Pulmonary artery endothelial cell (primary cell): ENCODE measurements at places on chromosomes 11 and 22. TPM values are rescaled to one million over a fixed set of nuclear protein-coding genes. Genes with fewer than 3 reads are reported as not detected.

DNA sequence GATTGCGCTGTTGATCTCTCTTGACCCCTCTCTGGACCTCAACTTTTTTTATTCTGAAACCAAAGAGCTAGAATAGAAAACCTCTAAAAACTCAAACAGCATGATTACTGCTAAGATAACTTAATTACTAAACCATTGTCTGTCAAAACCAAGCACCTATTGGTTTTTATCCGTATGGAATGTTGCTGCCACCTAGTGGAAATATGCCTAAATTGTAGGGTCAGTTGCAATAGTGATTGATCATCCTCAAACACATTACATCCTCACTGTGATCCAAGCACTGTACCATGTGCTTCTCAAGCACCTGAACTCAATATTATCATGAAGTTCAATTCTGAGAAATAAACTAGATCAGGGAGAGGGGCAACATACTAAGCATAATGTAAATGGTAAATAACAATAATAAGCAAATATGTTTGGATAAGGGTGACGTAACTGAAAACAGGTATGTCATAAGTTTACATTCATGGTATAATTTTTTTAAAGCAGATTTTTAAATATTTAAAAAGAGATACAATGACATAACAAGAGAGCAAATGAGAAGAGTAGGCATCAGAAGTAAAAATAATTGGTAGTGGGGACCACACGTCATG is 3.8 kb upstream of the OR5A2 start:
- peak; percentile 5 for DNase-seq

DNA sequence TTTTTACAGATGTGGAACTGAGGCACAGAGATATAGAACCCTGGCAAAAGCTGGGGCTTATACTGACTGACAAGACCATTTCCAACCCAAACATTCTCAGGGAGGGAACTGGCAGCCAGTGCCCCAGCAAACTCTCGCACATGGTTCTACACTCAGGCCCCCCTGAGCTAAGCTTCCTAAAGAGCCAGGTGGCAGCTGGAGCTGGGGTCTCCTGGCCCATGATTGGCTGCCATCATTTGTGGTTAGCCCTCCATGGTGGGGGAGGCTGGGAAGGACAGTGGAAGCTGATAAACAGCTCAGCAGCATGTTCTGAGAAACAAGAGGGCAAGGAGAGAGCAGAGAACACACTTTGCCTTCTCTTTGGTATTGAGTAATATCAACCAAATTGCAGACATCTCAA is at the start of gene RAG1:
RAG1 (plus strand) TSS at position 314 of the 400 bp plus-strand sequence. CDS start 5,298 bp downstream, outside the sequence.
- DNase-seq: no peak

- peak; percentile 93 for DNase-seq
Measured at GRCh38 chr11:843818-844692, 1.4 kb downstream of the TSPAN4 start.

- no peak for DNase-seq
Measured at GRCh38 chr22:45496451-45496941, 6.2 kb upstream of the FBLN1 start.

GRCh38 chr11:83205608-83206185 is 12.2 kb downstream of the ANKRD42 start:
- no peak for DNase-seq

- peak; percentile 78 for DNase-seq
Measured at GRCh38 chr11:65329944-65330403, 3.7 kb upstream of the DPF2 start.

- DNase-seq: no peak
Measured at GRCh38 chr22:17436382-17436980, 67.2 kb downstream of the CECR2 start.

GRCh38 chr11:102478673-102479299 is 26.2 kb upstream of the TMEM123 start:
- no peak for DNase-seq

- DNase-seq: peak; percentile 20
Measured at GRCh38 chr11:116879800-116880625, 42.6 kb upstream of the APOA1 start.

DNA sequence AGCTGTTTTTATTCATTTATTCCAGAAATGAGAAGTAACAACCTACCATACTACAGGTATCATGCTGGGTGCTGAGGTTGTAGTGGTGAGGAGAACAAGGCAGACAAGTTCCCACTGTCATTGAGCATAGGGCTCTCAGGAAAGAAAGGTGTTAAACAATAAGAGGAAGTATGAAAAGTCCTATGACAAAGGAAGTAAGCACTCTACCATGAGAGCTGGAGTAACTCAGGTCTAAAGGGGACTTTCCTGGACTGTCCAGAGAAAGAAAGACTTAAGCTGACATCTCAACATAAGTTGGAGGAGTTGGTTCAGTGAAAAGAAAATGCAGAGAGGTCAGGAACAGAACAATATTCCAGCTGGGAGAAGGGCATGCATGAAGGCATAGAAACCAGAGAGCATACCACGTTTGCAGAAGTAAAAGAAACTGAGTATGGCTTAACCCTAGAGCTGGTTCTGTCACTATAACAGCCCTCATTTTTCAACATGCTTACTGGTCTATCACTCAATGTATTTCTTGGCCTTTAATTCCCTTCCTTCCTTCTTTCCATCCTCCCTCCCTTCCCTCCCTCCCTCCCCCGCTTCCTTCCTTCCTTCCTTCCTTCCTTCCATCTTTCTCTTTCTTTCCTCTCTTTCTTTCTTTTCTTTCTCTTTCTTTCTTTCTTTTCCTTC is 137.8 kb upstream of the BDNF start:
- no peak for DNase-seq

DNA sequence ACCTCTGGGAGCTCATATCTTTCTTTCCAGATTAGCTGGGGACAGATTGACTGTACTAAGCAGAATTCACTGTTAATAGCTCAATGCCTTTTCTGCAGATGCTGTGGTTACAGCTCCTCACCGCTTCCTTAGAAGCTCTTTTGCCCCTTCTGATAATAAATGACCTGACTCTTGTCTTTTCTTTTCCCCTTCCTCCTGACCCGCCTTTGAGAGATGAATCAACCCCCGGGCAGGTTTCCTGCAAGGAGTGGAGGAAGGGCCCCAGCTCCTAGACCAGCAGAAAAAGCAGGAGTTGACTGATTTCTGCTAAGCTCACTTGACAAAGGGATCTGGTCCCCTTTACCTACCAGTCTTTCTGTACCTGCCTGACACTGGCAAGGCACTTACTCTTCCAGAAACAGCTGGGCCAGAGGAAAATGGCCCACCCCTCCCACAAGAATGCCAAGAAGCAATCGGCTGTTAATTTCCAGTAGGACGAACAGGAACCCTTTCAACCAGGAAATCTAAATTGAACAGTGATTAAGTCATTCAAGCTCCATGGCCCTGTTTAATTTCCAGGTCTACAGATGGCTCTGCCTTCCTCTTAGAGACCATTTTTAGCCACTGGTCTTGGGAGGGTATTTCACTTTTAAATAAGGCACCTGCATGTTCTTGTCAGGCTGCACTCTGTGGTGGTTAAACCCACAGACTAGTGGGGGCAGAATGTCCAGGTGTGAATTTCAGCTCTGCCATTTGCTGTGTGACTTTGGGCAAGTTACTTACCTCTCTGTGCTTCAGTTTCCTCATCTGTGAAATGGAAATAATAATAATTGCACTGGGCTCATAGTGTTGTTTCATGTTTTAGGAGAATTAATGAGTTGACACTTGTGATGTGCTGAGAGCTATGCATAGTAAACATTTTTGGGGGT is 67.5 kb downstream of the PRR5L start:
- no peak for DNase-seq

- no peak for DNase-seq
Measured at GRCh38 chr11:2137202-2138067, 1.8 kb downstream of the IGF2 start.

DNA sequence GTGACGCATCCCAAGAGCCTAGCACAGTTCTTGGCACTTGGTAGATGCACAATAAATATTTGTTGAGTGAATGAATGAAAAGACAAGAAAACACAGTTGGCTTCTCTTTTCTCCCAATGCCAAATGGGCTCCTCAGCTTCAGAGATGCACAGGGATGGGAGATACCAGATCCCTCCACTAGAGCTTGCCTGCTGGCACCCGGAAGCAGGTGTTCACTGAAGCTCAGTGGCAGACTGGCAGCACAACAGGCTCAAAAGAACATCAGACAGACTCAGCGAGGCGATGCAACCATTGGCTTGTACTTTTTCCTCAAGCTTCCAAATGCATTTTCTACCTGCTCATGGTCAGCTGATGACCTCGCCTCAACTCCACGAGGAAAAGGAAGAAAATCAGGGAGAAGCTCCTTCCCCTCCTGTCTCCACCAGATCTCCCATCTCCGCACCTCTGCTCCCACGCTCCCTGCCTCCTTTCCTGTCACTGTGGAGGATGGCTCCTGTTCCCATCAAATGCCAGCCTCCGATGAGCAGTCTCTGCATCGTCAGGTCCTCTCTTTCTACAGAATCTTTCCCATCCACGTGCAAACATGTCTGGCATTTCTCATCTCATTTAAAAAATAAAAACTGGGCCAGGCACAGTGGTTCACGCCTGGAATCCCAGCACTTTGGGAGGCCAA is 5.8 kb downstream of the RAPSN start:
- DNase-seq: no peak

DNA sequence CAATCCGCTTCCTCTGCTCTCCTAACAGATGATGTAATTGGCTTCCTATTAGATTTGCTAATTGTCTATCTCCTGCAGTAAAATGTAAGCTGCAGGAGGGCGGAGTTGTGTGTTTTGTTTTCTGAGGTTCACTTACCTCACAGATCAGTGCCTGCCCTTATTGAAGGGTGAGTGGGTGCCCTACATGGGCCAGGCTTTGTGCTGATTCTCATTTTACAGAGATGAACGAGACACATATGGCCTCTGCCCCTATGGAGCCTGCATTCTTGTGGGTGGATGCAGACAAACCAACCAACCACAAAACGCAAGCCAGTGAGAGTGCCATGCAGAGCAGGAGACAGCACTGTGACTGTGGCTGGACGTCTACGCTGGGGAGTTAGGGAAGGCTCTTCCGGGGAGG is 9.9 kb downstream of the TESMIN start:
- DNase-seq: no peak

DNA sequence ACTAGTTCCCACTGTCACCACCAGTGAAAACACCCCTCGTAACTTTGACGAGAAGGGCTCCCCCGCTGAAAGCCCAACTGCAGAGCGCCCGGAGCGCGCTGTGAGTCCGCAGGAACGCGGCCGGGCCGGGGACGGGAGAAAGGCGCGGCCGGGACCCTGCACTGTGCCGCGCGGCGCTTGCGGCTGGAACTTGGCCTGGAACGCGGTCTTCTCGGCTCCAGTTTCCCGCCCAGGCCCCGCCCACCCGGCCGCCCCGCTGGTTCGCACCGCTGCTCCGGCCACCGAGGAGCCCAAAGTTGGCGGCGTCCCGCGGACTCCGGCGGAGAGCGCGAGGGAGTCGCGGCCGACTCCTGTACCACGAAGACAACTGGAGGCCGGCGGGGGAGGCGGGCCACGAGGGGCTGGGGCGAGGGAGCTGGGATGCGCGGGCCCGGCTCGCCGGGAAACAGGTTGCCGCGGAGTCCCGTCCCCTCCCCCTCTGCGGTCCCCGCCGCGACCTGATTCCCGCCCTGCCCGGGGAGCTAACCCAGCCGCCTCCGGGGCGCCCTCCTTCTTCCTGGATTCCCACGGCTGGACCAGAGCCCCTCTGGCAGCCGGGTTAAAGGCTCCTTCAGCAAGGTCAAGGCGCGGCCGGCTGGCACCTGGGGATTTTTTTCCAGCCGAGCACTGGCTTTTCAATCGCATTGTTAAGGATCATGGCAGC is 3.4 kb downstream of the TENM4 start:
- DNase-seq: no peak

DNA sequence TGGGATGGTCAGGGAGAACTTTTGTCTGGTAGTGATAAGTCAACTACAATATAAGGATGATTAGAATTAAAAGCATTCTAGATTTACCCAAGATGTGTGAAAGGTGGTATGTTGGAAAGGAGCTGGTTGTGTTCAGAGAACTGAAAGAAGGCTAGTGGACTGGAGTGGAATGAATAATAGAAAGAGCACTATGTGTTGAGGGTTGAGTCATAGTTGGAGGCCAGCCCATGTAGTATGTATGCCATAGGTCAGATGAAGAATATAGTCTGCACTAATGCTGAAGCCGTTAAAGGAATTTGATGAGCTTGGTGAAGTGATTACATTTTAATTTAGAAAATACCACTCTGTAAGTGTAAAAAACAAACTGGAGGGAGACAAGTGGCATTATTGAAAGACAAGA is 514.1 kb downstream of the CNTN5 start:
- no peak for DNase-seq

GRCh38 chr11:102385085-102386007 is 38.3 kb downstream of the BIRC2 start:
- no peak for DNase-seq

- DNase-seq: no peak
Measured at GRCh38 chr11:90766121-90766520, 543.3 kb upstream of the CHORDC1 start.

DNA sequence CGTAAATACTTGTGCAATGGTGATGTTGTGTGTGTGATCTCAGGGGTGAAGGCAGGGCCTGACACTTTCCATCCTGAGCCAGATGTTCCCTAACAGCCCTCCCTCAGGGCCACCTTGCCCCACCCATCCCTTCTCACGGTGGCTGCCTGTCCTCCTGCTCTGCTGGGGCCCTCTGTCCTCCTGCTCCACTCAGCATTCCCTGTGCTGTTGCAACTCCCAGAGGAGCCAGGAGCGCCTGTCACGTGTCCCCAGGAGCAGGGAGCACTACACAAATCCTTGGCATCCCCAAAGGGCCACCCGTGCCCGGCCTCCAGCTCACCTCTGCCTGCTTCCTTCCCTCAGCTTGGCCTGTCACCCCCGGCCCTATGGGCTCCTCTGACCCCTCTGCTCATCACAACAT is 10.2 kb upstream of the CSNK1E start:
- no peak for DNase-seq

DNA sequence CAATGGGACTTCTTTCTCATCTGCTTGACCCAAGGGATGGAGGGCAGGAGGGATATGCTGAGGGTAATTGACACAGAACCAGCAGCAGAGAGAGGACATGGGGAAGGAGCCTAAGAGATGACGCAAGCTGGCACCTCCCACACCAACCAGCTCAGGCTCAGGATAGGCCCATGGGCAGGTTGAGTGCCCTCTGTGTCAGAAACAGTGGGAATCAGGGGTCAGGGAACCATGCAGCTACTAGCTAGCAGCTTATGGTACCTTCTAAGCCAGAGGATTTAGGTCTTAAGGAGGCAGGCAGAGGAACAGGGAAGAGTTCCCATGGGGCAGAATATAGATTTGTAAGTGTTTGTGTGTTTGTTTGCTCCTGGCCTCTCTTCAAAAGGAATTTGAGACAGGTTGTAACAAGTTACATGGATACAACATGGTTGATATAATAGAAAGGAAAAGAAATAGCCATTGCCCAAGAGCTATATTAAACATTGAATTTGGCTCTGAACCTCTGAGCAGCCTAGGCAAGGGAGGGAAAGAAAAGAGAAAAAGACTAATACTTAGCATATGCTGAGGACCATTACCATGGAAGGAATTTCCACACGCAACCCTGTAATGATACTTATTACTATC is 39.9 kb upstream of the NAV2 start:
- no peak for DNase-seq

- DNase-seq: no peak
Measured at GRCh38 chr22:50271519-50271970, 1.4 kb upstream of the MAPK11 start.

Gene CASP5
- not detected in 2 replicates for total RNA-seq

Gene ANO5
- 2.3 and 4.7 TPM in 2 replicates for total RNA-seq

Gene CAPRIN1
- total RNA-seq: 216 and 264 TPM in 2 replicates

Gene MYOD1
- not detected in 2 replicates for total RNA-seq

Gene MFRP
- total RNA-seq: not detected in 2 replicates

Gene MAP6
- total RNA-seq: 0.13 and 0.14 TPM in 2 replicates

Gene PGA3
- not detected in 2 replicates for total RNA-seq

Gene FCHSD2
- 14.9 and 20.2 TPM in 2 replicates for total RNA-seq

Gene AIFM3
- 0.07 and 0.56 TPM in 2 replicates for total RNA-seq

Gene ANGPTL5
- not detected in 2 replicates for total RNA-seq

Gene LPXN
- total RNA-seq: 4.0 and 6.0 TPM in 2 replicates

Gene CRKL
- total RNA-seq: 45.7 and 58.2 TPM in 2 replicates

Gene PRG2
- 0.40 TPM in 1 of 2 replicates, not detected in the other for total RNA-seq
